ENCODE measurements at places on chromosomes 1 and 21. TPM values are rescaled to one million over a fixed set of nuclear protein-coding genes. Genes with fewer than 3 reads are reported as not detected.
A peak's percentile ranks its signal among the peaks of the same experiment; 100 is the strongest.

Gene TSPAN1
- 2.3 TPM for total RNA-seq

Gene CPLANE2
- total RNA-seq = 3.5 TPM

Gene TGFB2
- 2.0 TPM for total RNA-seq

Gene S100A12
- total RNA-seq = not detected

Gene FCRL5
- total RNA-seq = not detected

Gene SUSD4
- total RNA-seq = 0.47 TPM

Gene VHLL
- total RNA-seq = not detected

Gene TMEM69
- total RNA-seq = 20.6 TPM

DNA sequence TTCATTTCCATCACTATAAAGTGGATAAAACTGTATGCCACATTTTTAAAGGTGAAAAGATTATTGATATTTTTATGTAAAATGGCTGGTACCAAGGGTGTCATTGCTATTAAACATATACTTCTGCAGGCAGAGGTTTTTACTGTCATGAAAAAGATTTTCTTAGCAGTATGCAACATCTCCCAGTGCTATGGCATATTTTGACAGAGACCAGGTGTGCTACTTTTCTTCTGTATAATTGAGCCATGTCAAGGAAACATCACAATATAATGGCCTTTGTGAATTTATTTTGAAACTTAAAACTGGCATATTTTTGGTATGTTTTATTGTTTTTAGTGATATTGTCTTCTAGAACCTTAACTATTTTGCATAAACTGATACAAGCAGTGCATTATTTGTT lies 216.6 kb upstream of the C1orf105 start:
- DNase-seq = no peak

DNA sequence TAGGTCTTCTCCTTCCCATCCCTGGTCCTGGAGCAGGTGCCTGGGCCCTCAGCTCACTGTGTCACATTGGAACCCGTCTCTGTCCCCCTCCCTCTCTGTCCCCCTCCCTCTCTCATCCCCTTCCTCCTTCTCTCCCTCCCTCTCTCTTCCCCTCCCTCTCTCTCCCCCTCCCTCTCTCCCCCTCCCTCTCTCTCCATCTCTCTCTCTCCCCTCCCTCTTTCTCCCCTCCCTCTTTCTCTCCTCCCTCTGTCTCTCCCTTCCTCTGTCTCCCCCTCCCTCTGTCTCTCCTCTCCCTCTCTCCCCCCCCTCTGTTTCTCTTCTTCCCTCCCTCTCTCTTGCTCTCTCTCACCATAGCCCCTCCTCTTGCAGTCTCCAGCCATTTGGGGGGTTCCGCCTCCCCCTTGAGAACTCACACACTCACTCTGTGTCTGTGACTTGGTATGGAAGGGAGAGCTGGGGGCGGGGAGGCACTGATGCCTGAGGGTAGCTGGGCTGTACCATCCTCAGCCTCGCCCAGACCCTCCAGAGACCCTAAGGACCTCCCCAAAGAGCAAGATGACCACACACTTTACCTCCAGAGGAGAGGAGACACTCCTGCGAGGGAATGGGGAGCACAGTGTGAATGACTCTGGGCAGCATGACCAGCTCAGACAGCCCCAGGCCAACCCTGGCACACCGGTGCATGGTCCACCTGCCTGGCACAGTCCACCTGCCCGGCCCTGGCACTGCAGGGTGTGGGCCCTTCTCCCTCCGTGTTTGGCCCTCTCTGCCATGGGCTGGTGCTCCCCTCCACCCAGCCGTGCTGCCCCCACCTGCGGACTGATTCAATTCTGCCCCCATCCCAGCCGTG lies 102.8 kb upstream of the ARHGEF16 start:
- DNase-seq = no peak

- peak; percentile 46 for DNase-seq
These were observed 131.8 kb upstream of the IPO9 start for GRCh38 chr1:201697174-201697573.

DNA sequence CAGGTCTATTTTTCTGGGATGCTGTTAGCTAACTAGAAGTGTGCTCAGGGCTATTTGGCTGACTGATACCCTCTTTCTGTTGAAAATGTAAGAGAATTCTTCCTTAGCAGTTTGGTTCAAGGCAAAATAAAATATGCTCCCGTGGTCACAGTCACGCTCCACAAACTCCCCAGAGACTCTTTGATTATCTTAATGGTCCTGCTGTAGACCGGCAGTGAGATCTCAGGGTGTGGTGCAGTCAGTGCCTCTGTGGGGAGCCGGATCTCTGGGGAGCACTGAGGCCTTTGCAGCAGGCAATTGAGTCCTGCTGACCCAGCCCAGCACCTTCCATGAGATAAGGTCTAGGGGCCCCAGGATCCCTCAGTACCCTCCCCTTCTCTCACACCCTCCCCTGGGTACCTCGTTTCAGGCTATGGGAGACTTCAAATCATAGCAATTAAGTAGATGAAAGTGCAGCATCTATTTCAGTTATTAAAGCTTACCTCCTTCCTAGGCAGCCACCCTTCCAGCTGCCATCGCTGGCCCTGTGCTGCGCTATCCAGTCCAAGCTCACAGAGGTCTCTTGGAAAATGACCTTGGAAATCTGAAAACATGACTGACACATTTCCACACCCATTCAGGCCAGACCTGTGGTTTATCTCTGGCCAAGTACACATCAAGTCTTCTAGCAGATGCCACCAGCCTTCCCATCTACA lies 98.1 kb downstream of the SEC16B start:
- DNase-seq = no peak

GRCh38 chr1:161235957-161236775 lies 1.8 kb downstream of the NR1I3 start:
- DNase-seq = no peak

DNA sequence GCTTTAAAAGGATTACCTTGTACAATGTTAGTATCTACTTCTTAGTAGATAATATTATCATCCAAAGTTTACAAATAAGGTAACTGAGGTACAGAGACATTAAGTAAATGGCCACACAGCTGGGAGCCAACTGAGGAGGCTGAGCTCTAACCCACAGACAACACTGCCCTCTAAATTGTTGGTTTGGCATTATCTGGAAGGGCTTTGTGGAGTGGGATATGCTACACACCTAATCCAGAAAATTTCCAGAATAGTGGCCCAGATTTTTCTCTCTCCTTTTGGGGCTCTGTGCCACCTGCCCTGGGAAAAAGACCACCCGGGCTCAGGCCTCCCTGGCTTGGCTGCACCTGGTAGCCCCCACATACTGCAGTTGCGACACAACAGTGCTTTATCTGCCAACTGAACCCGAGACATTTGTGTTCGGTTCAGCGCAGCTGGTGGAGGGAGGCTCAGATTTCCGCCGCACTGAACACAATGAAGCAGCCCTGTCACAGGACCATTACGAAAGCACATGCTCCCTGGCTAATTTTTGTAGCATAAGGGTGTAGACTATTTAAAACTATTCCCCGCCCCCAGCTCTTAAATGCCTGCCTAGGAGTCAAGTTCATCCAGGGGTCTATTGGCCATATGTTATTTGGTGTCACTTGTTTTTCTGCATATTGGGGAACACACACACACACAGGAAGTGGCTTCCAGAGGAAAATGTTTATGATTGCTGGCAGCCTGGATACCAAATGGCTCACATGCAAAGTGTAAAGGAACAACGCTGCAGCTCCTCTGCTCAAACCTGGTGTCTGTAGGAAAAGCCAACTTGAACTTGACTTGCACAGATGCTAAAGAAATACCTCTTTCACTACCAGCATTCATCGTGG lies 92.3 kb upstream of the ESRRG start:
- DNase-seq = peak; percentile 60

- no peak for DNase-seq
These were observed 33.7 kb upstream of the ARF1 start for GRCh38 chr1:228048659-228049298.

GRCh38 chr1:101310506-101310905 lies 73.7 kb downstream of the S1PR1 start:
- no peak for DNase-seq

- no peak for DNase-seq
These were observed 32.8 kb upstream of the IL19 start for GRCh38 chr1:206737729-206738201.

DNA sequence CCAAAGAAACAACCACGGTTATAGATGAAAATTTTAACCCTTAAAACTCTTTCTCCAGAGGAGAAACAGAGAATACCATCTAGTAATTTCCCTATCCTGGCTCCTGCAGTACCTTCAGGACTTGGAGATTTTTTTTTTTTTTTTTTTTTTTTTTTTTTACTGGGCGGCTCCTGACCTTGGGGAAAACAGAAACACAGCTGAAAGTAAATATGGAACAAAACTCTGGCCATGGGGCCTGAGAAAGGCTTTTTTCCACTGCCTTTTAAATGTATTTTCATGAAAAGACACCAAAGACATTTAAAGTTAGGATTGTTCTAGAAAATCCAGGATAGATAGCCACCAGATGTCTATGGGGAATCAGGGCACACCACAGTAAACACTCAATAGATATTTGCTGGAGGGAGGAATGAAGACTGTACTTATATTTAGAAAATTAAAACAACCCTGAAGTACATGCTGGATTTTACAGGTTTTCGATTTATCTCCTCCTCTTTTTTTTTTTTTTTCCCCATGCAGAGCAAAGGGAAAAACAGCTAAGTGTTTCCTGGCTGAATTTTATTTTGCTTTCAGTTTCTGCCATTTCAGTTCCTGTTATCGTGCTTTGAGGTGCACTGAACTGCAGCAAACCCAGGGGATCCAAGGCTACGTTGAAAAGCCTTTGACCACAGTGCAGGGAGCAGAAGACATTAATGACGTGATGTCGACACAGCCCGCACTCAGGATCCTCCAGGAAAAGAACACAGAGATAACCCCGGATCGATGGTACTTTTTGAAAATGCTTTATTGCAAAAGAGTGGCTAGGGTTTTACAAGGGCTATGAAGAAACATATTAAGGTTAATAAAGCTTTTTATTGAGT lies 35.7 kb upstream of the CNN3 start:
- DNase-seq = no peak

- peak; percentile 52 for DNase-seq
These were observed 50.5 kb upstream of the ATF3 start for GRCh38 chr1:212557739-212558692.

- DNase-seq = no peak
These were observed 169.9 kb upstream of the CSF3R start for GRCh38 chr1:36652586-36652985.

- DNase-seq = no peak
These were observed 51.4 kb upstream of the DIRAS3 start for GRCh38 chr1:68101829-68102228.

DNA sequence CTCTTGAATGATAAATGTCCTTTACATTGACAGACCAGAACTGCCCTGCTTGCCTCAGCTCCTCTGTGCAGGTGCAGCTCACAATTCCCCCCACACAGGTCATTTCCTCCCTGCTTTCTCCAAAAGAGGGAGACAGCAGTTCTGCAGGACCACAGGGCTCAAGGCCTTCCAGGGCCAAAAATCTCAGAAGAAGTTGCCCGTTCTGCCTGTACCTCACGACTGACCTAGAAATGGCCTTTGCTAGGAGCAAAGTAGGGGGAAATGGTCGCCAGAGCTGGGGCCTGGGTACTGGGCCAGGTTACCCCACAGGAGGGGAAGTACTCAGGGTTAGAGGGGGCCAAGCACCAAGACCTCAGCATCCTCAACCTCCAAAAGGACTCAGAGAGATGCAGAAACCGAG lies 11.1 kb downstream of the RNU1-2 start:
- DNase-seq = no peak

DNA sequence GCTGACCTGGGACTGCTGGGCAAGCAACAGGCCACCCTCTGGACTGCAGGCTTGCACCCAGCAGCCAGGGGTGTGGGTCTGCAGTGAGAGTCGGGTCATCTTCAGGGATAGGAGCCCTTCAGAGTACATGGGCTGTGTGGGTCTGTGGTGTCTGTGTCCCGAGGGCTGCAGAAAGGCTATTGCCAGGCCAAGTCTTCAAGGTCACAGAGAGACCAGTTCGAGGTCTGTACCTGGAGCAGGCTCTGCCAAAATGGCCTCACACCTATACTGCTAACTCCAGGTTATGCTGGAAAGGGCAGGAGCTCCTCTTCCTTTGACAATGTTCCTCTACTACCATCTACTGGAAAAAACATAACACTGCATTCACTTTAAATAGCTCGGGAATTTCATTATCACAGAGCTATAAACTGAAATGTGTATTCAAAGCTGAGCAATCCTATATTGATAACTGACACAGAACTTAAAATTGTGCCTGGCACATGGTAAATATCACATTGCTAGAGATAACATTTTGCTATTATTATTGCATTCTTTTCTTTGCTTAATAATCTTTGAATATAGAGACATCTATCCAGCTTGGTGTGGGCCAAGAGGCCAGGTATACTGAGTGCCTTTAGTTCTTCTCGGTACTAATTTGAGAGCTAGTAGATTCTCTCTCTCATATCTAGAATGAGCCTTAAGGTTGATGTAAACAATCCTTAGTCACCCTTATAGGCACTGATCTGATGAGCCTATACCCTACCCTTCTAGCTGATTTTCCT lies 6.9 kb upstream of the DNAH14 start:
- no peak for DNase-seq

DNA sequence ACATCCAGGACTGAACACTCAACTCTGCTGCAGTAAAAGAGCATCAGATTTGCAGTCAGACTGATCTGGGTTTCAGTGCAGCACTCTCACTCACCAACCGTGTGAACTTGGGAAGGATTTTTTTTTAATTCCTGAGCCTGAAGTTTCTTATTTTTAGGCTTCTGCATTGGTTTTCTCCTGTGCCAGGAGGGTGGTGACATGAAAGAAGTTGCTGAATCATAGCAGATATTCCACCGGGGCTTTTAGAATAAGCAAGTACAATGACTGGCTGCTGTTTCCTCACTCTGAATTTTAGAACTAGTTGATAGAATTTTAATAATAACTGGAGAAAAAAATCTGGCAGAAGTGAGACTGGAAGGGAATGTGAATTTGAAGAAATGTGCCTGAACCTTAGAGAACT lies 11.6 kb downstream of the ADAM30 start:
- DNase-seq = no peak

DNA sequence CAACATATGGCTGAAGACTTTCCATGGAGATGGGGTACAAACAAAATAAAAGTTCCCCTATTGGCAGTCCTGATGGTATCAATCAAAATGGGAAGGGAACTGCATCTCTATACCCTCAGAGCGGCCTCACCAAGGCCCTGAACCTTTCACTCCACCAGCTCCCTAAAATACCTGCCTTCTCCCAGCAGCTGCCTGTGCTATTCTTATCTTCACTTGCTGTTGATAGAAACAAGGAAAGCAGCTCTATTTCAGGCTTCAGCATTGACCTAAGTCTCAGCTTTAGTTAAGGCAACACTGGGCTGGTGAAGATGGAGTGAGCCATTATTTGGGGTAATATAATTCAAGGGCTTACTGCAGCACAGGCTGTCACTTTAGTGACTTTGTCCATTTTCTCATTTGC lies 21.7 kb upstream of the PIGC start:
- DNase-seq = no peak

- DNase-seq = no peak
These were observed 57.4 kb downstream of the UCK2 start for GRCh38 chr1:165884690-165885304.

DNA sequence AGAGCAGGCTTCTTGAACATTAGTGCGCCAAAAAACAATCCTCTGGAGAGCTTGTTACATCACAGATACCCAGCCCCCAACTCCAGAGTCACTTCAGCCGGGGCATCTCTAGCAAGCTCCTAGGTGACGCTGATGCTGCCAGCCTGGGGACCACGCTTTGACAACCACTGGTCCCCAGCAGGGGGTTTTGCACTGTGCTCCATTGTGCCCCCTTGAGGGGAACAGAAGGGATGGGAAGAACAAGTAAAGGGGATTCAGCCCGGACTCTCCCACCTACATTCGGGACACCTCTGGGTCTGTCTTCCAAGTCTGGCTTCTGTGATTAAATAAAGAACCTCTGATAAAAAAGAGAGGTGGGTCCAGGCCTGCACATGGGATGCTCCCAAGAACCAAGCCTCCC lies 60.4 kb downstream of the ATP5PO start:
- DNase-seq = no peak

Data from glutamatergic neuron (in vitro differentiated cells).